CD4-positive, alpha-beta T cell treated with Interleukin-12 subunit alpha and Interleukin-12 subunit beta, for 1 hour (primary cell): ENCODE measurements at places on chromosomes 4 and X.

GRCh38 chrX:130775849-130776248 lies 127.2 kb downstream of the ENOX2 start:
- no peak for DNase-seq

DNA sequence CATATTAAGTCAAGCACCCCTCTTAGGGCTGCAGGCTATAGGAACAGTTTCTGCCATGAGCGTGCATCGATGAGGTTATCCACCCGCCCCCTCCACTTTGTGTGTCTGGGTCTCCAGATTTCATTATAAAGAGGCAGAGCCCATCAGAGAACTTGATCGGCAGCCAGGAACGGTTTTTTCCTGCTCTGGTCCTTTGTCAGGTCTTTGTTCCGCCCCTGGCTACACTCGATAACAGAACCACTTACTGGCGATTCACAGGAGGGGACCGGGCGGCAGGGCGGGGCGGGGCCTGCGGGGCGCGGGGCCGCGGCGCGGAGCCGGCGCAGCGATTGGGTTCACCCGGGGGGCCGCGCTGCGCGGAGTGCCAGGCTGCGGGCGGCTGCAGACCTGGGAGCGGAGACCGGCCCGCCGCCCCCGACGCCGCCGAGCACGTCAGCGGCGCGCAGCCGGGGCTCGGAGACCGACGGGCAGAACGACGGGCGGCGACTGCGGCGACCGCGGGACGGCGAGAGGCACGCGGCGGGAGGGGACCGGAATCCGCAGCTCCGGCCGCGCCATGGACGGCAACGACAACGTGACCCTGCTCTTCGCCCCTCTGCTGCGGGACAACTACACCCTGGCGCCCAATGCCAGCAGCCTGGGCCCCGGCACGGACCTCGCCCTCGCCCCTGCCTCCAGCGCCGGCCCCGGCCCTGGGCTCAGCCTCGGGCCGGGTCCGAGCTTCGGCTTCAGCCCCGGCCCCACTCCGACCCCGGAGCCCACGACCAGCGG lies at the start of gene SLC10A4:
SLC10A4 (plus strand) TSS at position 338 of the 771 bp plus-strand sequence; CDS start at position 557, 219 bp downstream.
- DNase-seq: no peak

GRCh38 chrX:70166601-70167590 lies 10.4 kb upstream of the DGAT2L6 start:
- DNase-seq: no peak

DNA sequence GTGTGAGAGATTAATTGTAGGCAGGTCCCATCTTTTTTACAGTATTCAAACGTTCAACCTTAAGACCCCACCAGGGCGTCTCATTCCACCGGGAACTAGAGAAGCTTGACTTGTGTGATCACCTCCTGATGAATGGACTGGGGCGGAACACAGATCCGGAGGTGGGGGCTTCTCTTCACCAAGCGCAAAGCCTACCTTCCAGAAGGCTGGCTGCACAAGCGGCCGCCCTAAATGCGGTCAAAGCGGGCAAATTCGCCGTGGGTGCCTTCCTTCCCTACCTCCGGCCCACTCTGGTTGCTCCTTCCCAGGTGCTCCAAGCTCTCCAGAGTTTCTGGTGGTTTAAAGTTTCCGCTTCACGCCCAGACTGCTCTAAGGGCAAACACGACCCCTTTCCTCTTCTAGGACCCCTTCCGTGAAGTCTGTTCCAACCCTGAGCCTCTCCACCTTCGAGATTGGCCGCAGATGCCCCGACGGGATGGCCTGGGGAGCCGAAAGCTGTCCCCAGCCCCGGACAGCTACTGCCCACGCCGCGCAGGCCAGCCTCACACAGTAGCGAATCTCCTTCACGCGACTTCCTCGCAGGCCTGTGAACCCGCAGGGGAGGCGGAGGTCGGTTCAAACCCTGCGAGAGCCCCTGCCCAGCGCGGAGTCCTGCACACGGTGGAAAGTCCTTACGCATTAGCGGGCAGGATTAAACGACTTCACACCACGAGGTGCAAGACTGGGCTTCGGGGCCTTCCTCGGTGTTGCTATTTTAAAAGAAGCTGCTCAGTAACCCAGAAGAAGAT lies 1.6 kb upstream of the WWC2 start:
- DNase-seq: peak; percentile 6

- no peak for DNase-seq
Observed at GRCh38 chr4:20137176-20137575, 114.5 kb upstream of the SLIT2 start.

DNA sequence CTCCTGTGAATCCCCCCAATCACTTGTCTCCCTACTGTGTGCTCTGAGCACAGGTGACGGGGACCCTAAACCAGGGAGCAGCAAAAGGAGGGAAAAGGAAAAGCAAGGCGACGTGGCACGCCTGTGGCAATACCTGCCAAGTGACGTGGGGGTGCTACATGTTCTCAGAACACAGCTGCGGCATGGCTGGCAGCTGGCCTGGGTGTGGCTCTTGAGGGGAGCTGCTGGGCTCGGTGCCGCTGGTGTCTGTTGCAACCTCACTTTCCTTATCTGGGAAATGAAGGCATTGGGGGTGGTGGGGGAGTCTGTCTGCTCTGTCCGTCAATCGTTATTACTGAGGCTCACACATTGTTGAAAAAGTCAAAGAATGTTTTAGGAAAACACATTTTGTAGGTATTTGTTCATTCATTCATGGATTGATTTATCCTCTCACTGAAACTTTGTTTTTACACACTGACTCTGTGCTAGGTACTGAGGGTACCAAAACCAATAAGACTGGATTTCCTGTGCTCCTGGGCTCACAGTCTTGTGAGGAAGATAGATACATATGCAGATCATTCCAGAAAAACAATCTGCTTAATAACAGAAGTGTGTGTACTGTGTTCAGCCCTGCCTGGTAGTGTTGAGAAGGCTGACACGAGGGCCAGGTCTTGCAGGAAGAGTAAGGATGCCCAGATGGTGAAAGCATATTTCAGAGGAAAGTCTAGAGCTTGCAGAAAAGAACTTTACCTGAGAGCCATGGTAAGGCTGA lies 217.6 kb downstream of the PTTG2 start:
- peak; percentile 52 for DNase-seq

GRCh38 chr4:176902710-176903323 lies 110.1 kb upstream of the VEGFC start:
- DNase-seq: no peak

- DNase-seq: no peak
Observed at GRCh38 chrX:49228185-49228584, 5.0 kb downstream of the CACNA1F start.

DNA sequence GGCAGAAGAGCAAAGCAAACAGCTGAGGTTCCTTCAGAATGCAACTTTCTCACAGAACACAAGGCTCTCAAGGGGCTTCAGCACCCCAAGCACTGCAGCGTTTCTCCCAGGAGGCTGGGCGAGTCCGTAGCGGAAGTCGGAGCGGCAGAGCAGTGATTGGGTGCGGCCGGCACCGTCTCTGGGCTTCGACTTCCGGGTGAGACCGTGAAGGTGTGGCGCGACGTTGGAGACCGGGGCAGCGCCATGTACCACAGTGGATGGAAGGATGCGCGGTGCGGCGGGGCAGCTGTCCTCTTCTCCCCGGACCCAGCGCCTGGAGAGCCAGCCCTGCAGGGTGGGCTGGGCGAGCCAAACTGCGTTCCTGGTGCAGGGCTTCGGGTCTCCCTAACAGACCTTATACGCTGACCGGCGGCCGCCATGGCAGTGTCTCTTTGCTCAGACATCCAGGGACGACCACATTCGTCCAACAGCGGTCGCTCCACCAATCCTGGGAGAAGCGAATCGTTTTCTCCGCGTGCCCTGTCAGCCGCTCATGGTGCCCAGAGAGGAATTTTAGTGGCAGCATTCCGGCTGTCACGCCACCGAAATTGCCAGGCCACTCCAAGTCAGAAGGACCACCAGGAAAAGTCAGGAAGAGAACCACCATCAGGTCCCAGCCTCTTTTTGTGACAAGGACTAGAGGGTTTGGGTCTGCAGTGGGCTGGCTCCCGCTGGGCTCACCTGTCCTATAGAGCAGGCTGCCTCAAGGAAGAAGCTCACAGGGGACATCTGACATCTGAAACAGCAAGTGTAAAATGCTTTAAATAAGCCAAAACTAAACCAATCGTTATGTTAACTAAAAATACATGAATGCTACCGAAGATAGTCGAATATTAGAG lies 20.5 kb downstream of the TRIM61 start:
- peak; percentile 72 for DNase-seq

DNA sequence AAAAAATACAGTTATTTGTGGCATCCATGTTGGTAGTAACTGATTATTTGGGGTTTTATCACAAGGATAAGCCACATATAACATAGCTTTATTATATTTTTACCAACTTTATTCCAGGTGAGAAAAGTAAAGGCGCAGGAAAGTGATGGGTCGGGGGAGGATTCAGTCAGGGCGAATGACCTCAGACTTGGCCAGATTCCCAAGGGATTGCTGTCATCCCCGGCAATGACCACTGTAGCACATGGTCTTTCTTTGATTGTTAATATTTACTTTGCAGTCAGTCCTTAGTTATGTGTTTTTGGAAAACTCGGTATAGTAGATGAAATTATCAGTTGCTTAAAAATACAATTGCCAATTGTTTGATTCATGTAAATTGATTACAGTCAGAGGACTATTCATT lies 17.6 kb downstream of the GRIA3 start:
- DNase-seq: no peak
